A375 (cell line): ENCODE measurements at places on chromosomes 6 and 20. TPM values are rescaled to one million over a fixed set of nuclear protein-coding genes. Genes with fewer than 3 reads are reported as not detected.

F13A1 gene
- not detected in 2 replicates for total RNA-seq

FNDC11 gene
- 0.08 and 0.45 TPM in 2 replicates for total RNA-seq

ASIP gene
- not detected in 2 replicates for total RNA-seq

ZNF311 gene
- total RNA-seq: not detected in 2 replicates

ID4 gene
- 3.7 and 5.6 TPM in 2 replicates for total RNA-seq

BPI gene
- not detected in 2 replicates for total RNA-seq
